Smooth muscle cell of the umbilical artery (primary cell): ENCODE measurements at places on chromosomes 3 and 15. TPM values are rescaled to one million over a fixed set of nuclear protein-coding genes. Genes with fewer than 3 reads are reported as not detected.

The IL17RE gene
- total RNA-seq, result under 0.01 and 0.23 TPM in 2 replicates

The GOLGA6B gene
- not detected in 2 replicates for total RNA-seq

The FANCD2OS gene
- not detected in 2 replicates for total RNA-seq

The GOLGA8K gene
- 0.30 TPM in 1 of 2 replicates, not detected in the other for total RNA-seq

The EPHB1 gene
- total RNA-seq, result 1.8 and 8.9 TPM in 2 replicates

The TMCO5A gene
- not detected in 2 replicates for total RNA-seq

The ESYT3 gene
- 0.59 and 1.6 TPM in 2 replicates for total RNA-seq

The GATM gene
- 0.28 and 0.30 TPM in 2 replicates for total RNA-seq

The CELF6 gene
- total RNA-seq, result not detected in 2 replicates
